ENCODE measurements at places on chromosomes 5 and 9.

- no peak for DNase-seq
Measured at GRCh38 chr9:126854734-126855133, 5.7 kb upstream of the ZBTB34 start.

DNA sequence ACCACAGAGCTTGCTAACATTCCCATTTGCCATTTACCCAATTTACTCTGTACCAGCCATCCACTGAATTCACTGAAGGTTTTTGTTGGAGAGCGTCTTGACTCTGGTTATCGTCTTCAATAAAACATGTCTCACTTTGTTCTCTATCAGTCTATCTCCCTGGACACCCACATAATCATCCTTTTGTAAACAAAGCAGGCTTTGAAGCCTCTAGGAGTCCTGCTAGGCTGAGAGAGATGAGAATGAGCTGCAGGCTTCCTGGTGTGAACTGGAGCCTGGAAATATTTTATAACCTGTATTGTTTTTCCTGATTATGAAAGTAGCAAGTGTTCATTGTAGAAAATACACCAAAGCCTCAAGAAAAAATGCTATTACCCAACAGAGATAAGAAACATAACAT, 140.6 kb upstream of the ZNF366 start:
- DNase-seq, result no peak

DNA sequence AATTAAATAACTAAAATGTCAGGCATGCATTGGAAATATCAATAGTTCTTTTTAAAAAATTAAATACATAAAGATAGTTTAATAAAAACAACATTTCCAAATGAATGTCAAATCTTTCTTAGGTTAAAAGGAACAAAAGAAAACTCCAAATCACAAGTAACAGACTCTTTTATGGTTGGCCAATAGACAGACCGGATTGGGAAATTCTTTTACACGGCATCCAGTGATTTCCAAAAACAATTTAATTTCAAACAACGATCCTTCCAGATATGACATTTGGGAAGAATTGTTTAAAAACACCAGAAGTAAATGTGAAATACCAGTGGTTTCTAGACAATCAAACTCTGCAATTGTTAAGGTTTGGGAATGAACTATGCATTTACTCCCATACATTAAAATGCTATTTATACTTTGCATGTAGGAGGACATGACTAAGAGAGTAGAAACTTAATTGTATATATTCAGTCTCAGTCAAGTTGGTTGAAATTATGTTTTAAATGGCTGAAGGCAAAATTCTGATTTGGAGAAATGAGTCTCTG, 32.8 kb downstream of the ZNF474 start:
- DNase-seq, result no peak

DNA sequence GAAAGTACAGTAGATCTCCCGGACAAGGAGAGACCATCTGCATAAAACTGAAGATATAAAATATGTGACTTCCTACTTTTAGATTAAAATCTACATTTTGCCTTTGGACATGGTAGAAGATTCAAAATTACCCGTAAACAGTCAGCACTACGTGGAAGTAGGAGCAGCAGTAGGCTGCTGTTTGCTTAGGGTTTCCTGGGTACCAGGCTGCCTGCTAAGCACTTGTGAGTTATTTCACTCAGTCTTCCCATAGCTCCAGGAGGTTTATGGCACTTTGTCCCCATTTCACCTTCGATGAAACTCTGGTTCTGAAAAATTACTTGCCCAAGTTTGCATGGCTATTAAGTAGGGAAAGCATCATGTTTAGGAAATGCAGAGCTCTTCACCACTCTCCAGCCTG, 92.6 kb downstream of the STK32A start:
- DNase-seq, result no peak

GRCh38 chr9:106075960-106076327, 381.6 kb downstream of the TMEM38B start:
- no peak for DNase-seq

- no peak for DNase-seq
Measured at GRCh38 chr5:118616281-118616680, 372.1 kb downstream of the DTWD2 start.

- peak; percentile 89 for DNase-seq
Measured at GRCh38 chr9:127970401-127971313, 10.1 kb downstream of the EEIG1 start.

- no peak for DNase-seq
Measured at GRCh38 chr9:71306134-71306533, 184.7 kb upstream of the TRPM3 start.

- no peak for DNase-seq
Measured at GRCh38 chr5:95081982-95082381, 202.9 kb downstream of the MCTP1 start.

DNA sequence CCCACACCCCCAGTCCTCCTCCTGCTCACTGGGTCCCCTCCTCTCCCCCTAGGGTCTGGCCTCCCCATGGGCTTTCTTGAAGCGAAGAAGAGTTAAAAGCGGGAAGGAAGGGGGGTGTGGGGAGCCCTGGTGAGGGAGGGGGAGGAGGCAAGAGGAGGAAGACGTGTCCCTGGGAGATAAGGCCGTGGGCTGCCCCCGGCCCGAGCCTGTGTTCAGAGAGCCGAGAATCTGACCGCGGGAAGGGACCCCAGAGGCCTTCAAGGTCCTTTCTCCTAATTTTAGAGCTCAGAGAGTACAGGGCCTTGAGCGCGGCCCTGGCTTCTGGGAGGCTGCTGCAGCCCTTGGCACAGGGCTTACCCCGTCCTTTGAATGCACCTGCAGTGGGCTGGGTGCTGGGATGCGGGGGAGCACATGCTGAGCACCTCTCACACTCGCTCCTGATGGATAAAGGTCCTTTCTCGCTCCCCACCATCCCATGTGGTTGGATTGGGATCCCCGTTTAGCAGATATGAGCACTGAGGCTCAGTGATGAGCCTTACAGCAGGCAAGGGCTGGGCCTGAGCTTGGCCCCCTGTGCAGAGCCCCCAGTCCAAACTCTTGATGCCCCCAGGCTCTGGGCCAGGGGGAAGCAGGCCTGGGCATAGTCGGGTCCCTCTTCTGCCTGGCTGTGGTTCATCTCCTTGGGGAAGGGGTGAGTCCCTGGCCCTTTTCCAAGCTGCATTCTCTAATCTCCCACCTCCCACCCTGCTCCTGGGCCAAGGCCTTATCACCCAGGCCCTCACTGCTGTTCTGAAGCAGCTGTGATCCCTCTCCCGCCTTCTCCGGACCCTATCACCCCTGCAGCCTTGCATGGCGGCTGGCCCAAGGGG, 5.9 kb downstream of the GFI1B start:
- DNase-seq, result no peak

GRCh38 chr9:745761-746380, 95.6 kb upstream of the DMRT1 start:
- DNase-seq, result no peak

DNA sequence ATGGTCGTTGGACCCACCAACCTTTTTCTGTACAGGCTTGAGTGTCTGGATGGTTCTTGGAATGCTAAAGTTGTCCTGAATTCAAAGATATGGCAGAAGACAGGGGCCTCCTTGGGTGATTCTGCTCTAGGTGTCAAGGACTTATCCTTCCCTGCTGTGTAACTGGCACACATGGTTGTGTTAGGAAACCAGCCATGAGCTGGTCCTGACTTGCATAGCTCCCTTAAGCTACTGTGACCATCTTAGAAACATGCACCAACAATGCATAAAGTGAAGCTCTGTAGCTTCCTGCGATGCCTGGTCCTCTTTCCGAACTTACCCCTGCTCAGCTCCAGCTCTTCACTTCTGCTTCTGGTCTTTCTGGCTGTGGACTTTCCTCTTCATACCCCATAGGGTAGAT, 224.6 kb downstream of the TLE4 start:
- DNase-seq, result no peak

DNA sequence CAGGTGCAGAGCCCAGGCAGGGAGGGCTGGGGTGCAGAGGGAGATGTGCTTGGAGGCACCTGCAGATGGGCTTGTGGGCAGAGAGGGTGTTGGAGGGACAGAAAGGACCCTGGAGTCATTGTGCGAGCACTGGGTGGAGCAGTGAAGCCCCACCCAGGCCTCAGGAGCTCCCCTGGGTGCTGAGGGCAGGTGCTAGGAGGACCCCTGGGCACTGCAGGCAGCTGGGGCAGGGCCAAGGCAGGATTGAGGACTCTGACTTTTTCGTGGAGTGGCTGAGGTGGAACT, 10.3 kb upstream of the SLC6A18 start:
- DNase-seq, result no peak

DNA sequence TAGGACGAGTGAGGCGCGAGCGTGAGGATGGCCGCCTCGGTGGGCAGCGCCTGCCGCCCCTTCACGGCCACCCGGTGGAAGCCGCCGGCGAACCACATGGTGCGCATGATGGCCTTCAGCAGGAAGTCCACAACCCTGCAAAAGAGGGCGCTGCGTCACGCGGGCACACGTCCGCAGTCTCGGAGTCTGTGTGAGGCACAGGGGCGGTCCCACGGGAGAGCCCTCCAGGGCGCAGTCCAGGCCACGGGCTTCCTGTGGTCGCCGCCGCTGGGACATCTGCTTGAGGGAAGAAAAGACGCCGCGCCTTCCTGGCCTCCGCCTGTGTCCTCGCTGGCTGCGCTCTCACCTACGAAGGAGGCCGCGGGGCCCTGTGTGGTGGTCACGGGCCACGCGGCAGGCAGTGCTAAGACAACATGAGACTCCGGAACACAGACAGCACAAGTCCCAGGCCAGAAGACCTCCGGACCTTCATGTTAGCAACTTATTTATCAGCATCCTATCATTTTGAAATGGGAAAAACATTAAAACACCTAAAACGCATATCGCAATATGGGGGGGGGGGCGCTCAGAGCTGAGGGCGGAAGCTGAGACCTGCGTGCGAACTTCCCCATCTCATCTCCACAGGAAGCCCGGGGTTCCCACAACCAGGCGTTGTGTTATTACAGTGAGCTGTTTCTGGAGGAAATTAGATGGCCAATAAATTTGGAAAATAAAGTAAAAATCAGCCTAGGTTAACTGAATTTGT, 28.8 kb downstream of the LPCAT1 start:
- peak; percentile 20 for DNase-seq

DNA sequence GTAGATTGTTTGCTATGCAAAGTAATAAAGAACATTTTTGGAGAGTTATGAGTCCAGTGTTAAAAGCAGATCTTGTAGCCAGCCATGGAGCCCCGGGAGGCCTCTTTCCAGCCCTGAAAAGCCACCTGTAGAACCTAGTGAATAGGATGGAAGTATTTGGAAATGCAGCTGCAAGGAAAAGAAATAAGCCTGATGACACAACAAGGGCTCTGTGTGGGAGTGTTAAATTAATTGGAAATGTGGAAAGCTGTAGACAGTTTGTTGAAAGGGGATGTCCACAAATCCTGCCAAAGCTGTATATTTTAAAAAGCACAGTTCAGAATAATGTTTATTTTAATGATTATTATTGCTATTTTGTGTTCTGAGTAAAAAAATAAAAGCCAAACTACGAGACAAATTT, 152.5 kb upstream of the GHR start:
- DNase-seq, result no peak

GRCh38 chr9:128771094-128771721, 519 bp downstream of the ZER1 start:
- peak; percentile 12 for DNase-seq

DNA sequence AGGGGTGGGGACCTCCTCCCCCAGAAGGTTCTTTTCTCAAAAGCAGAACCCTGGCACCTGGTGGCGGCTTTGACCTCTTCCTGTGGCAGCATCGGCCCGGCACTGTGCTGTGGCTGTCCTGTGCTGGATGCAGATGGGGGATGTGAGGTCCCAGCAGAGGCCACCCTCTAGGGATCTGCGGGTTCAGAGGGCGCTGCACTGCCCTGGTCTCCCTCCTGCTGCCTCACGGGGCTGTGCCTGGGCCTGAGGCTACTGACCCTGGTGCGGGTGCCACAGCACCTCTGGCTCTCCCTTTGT, 76.6 kb upstream of the CACNA1B start:
- DNase-seq, result no peak

GRCh38 chr5:173308226-173308625, 20.0 kb downstream of the STC2 start:
- DNase-seq, result no peak

Measured in activated CD4-positive, alpha-beta memory T cell treated with anti-CD3 and anti-CD28 coated beads for 36 hours (primary cell).